MV-4-11 (cell line): ENCODE measurements at places on chromosomes 3 and 15.

GRCh38 chr3:24355806-24356205, 138.8 kb downstream of the THRB start:
- no peak for DNase-seq

DNA sequence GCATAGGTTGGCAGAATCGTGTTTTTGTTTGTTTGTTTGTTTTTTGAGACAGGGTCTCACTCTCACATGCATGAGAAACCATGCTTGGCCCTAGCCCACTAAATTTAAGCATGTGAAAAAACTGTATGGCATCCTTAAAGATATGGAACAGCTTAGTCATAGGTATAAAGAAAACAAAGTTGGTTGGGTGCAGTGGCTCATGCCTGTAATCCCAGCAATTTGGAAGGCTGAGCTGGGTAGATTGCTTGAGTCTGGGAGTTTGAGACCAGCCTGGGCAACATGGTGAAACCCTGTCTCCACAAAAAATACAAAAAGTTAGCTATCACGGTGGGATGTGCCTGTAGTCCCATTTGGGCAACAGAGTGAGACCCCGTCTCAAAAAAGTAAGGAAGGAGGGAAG, 25.2 kb downstream of the EXD1 start:
- DNase-seq, result no peak

- no peak for DNase-seq
Observed at GRCh38 chr15:101025896-101026631, 106.9 kb downstream of the LRRK1 start.

DNA sequence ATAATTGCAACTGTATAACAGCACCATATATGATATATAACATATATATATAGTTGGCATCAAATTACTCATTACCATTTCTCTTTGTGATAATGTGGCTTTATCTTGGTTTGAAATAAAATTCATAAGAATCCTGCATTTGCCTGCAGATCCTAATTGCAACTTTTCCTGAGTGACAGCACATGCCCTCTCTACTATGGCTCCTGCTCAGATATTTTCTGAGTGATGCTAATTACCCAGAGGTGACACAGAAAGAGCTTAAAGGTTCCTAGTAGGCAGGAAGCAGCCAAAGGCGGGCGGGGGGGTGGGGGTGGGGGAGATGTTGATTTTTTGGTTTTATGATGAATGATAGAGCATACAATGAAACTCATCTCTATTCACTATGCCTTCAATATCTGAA, 370.6 kb downstream of the MFSD1 start:
- no peak for DNase-seq

- DNase-seq, result no peak
Observed at GRCh38 chr15:78216276-78217104, 17.9 kb downstream of the ACSBG1 start.
